ENCODE measurements at places on chromosomes 1 and 21. TPM values are rescaled to one million over a fixed set of nuclear protein-coding genes. Genes with fewer than 3 reads are reported as not detected.

GOLT1A gene
- total RNA-seq, result not detected

CRNN gene
- not detected for total RNA-seq

ARHGEF16 gene
- 0.49 TPM for total RNA-seq

IVL gene
- total RNA-seq, result not detected

OR2T35 gene
- not detected for total RNA-seq

RNU1-1 gene
- total RNA-seq, result under 0.01 TPM

CENPF gene
- total RNA-seq, result 0.49 TPM

ZBTB17 gene
- 38.5 TPM for total RNA-seq

MX2 gene
- 9.6 TPM for total RNA-seq

SGIP1 gene
- 5.3 TPM for total RNA-seq

CD247 gene
- total RNA-seq, result 0.36 TPM

LRRC3 gene
- total RNA-seq, result 7.1 TPM

ADAMTSL4 gene
- total RNA-seq, result 17.8 TPM

AKT3 gene
- total RNA-seq, result 105 TPM

BECN2 gene
- not detected for total RNA-seq

Measured in sigmoid colon (tissue), 7 donors.